ENCODE measurements at places on chromosomes 3 and 15.

GRCh38 chr15:63572749-63573464 lies 24.3 kb upstream of the FBXL22 start:
- DNase-seq, result no peak

DNA sequence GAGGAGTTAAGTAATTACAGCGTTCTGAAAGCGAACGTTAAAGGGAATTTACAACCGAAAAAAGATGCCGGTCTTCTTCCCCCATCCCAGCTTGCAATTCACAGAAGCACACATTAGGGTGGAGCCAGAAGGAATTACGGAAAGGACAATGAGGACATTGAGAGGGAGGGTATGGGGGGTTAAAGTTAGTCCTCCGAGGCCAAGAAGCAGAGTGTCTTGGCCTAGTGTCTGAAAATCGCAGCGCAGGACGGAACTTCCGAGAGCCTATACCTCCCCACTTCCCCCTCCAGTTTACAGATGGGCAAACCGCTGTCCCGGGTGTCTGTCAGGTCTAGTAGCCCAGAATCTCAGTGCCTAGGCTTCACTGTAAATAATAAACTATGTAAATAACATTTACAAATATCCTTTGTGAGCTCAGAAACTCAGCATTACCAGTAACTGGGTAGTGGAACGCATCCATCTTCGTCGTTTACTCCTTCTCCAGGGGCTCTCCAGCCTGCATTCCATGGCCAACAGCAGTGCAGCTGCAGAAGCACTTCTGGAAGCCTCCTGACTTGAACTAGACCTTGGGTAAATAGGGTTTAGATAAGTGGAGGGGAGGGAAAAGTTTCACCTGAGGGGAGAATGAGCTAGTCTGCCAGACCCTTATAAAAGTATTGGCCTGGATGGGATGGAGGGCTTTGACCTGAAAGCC lies 922 bp downstream of the ADPRH start:
- no peak for DNase-seq

- DNase-seq, result peak; percentile 65
These were observed 25.2 kb downstream of the GOLGA6D start for GRCh38 chr15:75307778-75308390.

DNA sequence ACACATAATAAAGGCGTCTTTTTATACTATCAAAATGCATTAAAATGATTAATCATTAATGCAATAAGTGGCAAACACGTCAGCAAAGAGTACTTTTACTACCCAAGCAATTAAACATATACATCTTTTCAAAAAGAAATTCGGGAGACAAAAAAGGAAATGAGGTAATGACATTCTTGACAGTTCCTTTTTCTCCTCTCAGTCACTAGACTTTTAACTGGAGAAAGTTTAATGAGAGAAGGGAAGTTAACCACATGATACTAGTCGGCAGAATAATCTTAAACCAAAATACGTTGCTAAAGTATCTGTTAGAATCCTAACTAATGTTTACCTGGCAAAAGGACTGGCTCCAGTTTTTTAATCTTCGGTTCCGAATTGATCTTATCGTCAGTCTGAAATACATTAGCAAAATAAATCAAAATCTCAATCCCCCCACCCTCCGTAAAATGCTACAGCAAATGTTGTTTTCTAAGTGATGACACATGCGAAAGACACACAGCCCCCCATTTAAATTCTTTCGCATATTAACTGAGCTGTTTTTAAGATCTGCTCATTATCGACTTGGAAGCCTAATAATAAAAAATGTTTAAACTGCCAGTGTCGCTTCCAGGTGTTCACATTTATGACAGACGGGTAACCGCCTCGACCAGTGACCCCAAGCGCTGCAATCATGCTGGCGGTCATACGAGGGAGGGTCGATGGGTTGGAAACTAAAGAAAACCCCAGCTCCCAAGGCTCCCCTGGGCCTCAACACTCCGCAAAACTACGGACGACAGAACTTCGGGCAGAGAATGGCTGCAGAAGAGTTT lies 778 bp downstream of the MTMR10 start:
- peak; percentile 15 for DNase-seq

DNA sequence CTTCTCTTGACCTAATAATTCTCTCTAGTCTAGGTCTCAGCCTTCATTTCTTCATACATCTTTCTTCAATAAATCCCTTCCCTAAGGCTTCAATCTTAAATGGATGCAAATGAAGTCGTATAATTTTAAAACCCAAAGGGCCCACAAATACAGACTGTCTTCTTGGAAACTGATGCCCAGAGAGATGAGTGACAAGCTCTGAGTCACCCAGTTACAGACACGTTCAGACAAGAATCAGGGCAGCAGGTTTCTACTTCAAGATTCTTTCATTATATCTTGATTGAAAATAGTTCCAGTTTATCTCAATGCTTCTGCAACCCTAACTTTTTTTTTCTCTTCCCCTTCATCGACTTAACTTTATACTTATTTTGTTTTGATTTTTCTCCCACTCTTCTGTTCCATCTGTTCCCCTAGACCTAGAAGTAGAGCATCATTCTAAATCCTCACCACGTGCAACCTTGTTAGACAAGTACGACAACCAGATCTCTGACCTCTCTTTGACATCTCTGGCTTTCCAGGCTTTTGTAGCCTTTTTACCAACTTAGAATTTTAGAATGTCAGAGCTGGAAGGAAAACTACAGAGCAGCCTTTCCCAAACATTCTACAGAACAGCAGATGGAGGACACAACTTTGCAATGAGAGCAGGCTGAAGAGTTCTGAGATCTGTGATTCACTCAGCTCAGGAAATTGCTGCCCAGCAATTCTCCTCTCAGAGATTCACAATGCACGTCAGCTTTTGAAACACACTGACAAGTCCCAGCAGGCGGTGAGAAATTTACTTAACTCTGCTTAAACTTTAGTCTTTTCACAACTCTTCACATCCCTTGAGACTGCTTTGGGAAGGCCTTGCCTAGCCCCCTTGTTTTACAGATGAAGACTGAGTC lies 25.3 kb downstream of the NCEH1 start:
- no peak for DNase-seq

DNA sequence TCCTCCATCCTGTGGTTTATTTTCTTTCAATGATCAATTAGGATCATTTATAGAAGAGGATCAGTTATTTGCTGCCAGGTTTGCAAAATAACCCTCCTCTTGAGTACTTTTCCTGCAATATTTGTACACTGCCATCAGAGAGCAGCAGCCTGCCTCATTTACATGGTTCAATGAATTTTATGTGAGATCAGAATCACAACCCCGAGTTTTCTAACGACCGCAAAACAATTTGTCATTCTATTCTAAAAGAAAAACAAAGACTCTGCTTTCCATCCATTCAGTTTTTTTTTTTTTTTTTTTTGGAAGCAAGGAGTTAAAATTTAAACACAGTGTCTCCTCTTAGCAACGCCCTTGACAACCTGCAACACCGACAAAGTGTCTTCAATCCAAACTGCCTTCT lies 146.9 kb downstream of the RAB11A start:
- DNase-seq, result no peak

DNA sequence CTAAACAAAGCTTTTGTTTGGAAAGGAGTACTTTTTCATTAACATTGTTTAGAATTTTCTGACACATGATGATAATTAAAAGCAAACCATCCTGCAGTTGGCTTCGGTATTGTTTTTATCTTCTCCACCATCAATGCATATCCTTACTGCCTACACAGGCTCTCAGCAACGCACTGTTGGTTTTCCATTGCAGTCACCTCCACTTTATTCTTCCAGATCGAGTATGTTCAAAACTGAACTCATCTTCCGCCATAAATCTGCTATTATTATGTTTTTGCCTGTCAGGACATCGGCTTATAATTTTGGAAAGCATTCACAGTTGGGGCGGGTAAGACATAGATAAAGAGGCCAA lies 589 bp upstream of the SENP5 start:
- no peak for DNase-seq

GRCh38 chr3:161770484-161771386 lies 274.1 kb downstream of the OTOL1 start:
- no peak for DNase-seq

- DNase-seq, result no peak
These were observed 137.0 kb downstream of the LMLN start for GRCh38 chr3:198097048-198097447.

Measured in LoVo (cell line).